ENCODE measurements at places on chromosomes 5 and 9.

- no peak for DNase-seq
These were observed 115.2 kb downstream of the SIL1 start for GRCh38 chr5:139082813-139083498.

GRCh38 chr9:35928591-35929452 is 19.5 kb downstream of the SPAAR start:
- no peak for DNase-seq

- DNase-seq: no peak
These were observed 35.9 kb upstream of the POC5 start for GRCh38 chr5:75753182-75753581.

DNA sequence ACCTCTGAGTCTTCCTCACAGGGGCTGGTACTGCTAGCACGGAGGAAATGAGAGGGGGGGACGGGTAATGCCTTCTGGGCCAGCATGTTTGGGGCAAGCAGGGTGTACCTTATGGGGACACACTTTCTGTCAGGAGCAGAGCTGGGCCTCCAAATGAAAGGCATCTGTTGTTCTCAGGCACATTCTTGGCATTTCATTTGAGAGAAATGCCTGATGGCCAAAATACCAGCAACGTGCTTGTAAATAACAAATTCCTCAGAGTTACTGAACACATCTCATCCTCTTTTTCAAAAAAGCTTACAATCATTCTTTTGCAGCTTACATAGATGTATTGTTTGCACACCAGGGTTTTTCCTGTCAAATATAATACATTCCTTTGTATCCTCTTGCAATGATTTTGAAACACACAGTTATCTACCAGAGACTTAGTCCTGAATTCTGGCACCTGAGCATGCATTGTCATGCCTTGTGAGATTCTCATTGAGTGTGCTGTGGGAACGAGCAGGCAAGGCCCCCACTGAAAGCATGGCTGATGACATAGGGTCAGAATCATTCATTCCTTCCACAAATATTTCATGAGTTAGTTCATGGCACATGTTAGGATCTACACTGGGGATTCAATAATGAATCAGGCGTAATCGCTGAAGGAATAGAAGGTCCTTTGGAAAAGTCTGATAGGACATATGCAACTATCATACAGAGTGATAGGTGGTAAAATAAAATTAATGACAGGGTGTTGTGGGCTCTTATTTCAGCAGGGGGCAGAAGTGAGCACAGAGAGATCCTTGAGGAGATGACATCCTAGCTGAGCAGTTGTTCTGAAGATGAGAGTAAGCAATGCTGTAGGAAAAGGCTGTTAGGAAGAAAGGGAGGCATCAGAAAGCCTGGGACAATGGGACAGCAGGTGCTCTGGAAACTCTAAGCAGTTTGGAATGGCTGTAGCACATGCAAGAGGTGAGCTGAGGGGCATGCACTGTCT is 260.9 kb upstream of the TUT7 start:
- peak; percentile 4 for DNase-seq

DNA sequence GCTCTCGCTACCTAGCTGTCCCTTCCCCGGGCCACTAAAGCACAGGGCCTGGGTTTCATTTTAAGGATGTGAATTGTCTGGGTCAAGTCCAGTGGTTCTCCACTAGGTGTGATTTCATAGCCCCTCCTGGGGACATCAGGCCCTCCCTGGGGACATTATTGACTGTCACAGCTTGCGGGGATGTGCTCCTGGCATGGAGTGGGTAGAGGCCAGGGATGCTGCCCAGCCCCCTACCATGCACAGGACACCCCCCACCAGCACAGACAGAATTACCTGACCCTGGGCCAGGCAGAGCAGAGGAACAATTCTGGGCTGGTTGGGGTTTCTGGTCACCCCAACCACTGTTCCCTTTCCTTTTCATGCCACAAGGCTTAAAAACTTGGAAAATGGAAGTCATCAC is 4.1 kb downstream of the FAM78A start:
- no peak for DNase-seq

DNA sequence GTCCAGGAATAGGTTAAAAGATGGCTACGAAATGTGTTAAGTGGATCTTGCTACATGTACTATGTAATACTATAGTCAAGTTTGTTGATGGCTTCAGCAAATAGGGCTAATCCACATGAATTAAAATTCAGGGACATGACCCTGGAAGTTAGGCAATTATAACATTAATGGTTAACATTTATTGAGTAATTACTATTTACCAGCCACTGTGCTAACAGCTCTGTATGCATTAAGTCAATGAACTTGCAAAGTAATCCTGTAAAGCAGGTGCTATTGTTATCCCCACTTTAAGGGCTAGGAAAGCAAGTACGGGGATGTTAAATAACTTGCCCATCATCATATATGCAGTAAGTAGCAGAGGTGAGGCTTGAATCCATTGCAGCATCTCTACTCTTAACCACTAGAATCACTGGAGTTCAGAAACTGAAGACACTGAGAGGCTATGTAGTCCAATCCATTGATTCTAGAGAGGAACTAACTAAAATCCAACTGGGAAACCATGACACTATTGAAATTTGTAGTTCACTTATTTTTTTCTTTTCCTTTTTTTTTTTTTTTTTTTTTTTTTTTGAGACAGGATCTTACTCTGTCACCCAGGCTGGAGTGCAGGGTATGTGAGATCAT is 77.5 kb upstream of the SPINK5 start:
- DNase-seq: no peak

GRCh38 chr5:119322312-119322947 is 33.4 kb upstream of the TNFAIP8 start:
- DNase-seq: no peak

GRCh38 chr5:23825196-23825595 is 317.8 kb downstream of the PRDM9 start:
- no peak for DNase-seq

DNA sequence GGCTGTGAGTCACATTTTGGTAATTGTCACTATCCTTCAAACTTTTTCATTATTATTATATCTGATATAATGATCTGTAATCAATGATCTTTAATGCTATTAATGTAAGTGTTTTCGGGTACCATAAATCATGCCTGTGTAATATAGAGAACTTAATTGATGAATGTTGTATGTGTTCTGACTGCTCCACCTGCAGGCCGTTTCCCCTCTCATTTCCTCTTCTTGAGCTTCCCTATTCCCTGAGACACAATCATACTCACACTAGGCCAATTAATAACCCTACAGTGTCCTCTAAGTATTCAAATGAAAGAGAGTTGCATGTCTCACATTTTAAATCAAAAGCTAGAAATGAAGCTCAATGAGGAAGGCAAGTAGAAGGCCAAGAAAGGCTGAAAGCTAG is 420.9 kb upstream of the SGCD start:
- DNase-seq: no peak

DNA sequence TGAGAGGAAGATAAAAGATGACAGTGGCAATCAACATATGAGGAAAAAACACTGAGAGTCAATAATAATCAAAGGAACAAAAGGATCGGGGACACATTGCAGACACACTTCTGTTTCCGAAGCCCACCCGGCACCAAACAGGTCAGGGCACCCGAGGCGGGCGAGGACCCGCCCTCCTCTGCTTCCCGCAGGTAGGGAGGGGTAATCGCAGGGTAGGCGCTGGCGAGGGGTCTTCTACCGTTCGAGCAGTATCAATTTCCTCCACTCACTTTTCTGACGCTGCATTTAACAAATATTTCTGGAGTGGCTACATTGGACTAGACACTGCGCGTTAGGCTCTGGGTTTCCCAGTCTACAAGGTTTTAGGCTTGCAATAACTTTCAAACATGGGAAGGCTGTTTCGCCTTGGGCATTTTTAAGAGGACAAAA is 1.3 kb downstream of the TXN start:
- no peak for DNase-seq

DNA sequence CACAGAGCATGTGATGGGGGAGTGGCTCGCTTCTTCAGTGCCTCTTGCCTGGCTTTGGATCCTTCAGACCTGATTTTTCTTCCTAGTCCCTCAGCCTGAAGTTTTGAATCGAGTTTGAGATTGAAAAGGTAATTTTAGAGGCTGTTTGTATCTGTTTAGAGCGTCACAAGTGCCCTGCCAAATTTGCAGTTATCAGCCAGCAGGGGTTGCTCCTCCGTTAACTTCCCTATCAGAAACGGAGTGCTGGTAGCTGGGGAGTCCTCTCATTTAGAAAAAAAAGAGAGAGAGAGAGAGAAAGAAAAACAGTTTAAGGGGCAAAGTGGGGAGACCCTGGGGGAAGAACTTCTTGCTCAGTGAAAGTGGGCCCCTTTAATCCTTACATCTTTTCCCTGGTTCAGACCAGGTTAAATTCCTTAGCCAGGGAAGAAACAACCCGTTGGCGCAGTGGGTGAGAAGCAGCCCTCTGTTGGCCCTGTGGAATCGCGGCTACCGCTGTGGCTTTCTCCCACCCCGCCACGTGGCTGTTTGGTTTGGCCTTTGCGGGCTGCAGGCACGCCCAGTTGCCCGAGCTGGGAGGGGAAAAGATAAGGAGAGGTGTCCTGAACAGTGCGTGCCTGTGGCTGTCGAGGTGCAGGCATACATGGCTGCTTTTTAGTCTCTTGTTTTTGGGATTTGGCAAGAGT is 576.7 kb upstream of the ACO1 start:
- no peak for DNase-seq

GRCh38 chr5:110686270-110686669 is 40.2 kb downstream of the TMEM232 start:
- no peak for DNase-seq

GRCh38 chr9:7554699-7555098 is 244.9 kb downstream of the DMAC1 start:
- DNase-seq: no peak

- no peak for DNase-seq
These were observed 92.5 kb upstream of the TAS2R1 start for GRCh38 chr5:9722601-9723180.

GRCh38 chr5:114237766-114238165 is 124.1 kb upstream of the KCNN2 start:
- no peak for DNase-seq

GRCh38 chr9:117411547-117411946 is 3.3 kb downstream of the ASTN2 start:
- peak; percentile 2 for DNase-seq

- DNase-seq: no peak
These were observed 334.6 kb upstream of the KLF9 start for GRCh38 chr9:70749066-70749465.

DNA sequence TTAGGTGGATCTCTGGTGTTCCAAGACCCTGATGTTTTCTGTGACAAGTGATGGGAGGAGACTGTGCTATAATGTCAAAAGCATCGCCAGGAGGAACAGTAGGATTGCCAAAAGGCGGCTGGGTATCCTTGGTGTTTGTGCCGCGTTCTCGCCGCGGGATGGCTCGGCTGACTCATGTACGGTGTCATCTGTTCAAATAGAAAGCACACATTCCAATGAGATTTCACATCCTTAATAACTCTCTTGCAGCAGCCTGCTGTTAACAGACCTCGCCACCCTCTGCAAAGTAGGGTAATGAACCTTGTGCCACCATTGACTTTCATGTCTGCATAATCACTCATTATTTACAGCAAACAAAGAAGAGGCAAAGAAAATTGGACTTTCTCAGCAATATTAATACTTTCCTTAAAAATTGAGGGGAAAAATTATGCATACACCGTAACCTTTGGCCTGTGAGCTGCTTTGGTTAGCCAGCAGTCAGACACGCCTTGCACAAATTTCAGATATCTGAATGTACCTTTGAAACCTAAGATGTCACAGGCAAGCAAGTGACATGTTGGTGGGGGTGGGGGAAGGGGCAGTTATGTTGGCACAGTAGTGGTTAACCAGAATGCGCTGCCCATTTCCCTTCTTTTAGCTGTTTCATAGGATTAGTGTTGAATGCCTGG is 289.4 kb downstream of the EFNA5 start:
- DNase-seq: no peak

- no peak for DNase-seq
These were observed 89.5 kb upstream of the ARAP3 start for GRCh38 chr5:141771562-141771961.

GRCh38 chr9:92627651-92628050 is 42.3 kb downstream of the IPPK start:
- DNase-seq: no peak

- DNase-seq: no peak
These were observed 10.7 kb downstream of the ABO start for GRCh38 chr9:133264235-133264764.

DNA sequence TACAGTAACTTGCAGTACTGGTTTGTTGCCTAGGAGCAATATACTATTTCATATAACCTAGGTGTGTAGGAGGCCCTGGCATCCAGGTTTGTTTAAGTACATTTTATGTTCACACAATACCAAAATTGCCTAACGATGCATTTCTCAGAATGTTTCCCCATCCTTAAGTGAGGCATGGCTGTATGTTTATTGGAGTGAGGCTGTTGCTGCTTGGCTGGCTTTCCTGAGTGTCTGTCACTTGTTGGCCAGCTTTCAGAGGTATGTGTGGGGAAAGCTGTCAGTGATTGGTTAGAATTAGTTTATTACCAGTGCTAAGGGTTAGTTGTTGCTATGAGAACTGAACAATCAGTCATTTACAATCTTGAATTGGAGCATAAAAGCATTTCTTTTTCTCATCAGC is 154.1 kb upstream of the CDH12 start:
- DNase-seq: no peak

- DNase-seq: peak; percentile 43
These were observed 148.1 kb upstream of the MPDZ start for GRCh38 chr9:13427587-13427986.

DNA sequence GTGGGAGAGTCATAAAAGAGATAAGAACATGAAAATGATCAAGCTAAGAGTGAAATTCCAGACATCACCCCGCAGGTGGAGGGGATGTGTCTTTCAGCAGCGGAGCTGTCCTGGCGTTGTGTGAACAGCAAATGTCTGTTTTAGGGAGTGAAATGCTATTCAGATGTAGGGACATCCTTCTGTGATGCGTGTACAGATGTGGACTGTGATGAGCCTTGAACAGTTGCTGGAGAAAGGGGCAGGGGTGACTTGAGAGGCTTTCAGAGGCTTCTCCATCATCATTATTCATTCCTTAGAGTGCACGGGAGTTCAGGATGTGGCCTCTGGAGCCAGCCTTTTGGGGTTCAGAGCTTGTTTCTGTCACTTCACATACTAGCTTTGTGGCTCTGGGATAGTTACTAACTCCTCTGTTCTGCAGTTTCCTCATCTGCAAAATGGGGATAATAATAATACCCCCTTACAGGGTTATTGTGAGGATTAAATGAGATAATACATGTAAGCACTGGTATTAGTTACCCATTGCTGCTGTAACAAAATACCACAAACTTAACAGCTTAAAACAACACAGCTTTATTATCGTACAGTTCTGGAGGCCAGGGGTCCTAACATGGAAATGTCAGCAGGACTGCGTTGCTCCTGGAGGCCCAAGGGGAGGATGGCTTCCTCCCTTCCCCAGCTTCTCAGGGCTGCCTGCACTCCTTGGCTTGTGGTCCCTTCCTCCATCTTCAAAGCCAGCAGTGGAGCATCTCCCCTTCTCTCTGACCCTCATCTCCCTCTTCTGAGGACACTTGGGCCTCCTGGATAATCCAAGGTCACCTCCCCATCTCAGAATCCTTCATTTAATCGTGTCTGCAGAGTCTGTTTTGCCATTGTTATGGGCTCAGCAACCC is 9.4 kb downstream of the TRAF1 start:
- DNase-seq: no peak

Measured in hematopoietic multipotent progenitor cell treated with erythropoietin and hydrocortisone succinate and interleukin-3 and kit ligand, for 15 days (in vitro differentiated cells).